ENCODE measurements at places on chromosomes 11 and 22.
A peak's percentile ranks its signal among the peaks of the same experiment; 100 is the strongest.

DNA sequence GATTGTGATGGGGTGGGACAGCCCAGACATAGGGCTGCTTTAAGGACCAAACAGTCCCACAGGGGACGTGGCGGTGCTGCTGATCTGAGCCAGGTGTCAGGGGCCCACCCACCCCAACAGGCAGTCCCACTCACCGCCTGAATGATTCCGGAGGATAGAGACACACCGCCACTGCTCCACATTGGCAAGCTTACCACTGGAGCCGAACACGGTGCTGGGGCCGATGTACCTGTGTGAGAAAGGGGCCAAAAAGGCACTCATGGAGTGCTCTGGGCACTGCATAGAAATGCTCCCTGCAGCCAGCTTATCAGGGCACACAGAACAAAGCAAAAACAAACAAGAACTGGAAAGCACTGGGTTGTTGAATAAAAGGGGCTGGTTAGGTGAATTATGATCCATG is 25.9 kb downstream of the HIRA start:
- no peak for DNase-seq

DNA sequence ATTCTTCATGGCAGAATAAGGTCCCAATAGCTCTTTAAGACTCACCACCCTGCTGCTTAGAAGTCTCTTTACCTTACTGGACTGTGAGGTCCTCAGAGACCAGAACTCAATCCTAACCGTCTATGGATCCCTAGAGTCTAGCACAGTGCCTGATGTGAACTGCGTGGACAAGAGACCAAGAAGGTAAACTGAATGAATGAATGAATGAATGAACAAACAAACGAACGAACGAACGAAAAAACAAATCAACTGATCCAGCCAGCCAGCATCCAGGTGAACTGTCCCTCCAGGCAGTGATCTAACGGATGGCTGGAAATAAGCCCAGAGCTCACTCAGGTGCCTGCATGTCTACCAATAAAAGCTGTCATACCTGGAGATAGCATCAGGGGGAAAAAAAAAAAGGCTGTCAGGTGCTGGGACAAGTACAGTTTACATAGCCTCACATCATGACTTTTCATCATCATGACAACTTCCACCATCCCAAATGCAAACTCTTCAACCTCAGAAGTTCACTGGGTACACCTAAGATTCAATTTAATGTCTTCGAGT is 59.8 kb downstream of the PACSIN2 start:
- no peak for DNase-seq

DNA sequence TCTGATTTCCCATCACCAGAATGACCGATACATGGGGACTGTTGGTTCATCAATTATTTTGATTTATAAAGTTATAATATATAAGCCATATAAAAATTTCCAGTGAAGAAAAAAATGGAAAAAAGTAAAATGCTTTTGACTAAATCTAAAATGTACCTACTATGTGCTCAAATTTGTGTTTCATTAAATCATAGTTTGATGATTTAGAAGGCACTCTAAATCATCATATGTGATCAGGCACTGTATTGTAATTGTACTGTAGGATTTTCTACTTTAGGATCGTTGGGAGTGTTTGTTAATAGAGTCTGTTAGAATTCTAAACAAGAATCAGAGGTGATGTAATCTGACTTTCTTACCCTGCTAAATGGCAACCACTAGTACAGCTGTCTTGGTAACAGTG is 2.4 kb downstream of the LIN7C start:
- DNase-seq = no peak

GRCh38 chr22:30424534-30425326 is 838 bp upstream of the MTFP1 start:
- DNase-seq = no peak

GRCh38 chr11:77080643-77081210 is 14.0 kb downstream of the CAPN5 start:
- peak; percentile 39 for DNase-seq

DNA sequence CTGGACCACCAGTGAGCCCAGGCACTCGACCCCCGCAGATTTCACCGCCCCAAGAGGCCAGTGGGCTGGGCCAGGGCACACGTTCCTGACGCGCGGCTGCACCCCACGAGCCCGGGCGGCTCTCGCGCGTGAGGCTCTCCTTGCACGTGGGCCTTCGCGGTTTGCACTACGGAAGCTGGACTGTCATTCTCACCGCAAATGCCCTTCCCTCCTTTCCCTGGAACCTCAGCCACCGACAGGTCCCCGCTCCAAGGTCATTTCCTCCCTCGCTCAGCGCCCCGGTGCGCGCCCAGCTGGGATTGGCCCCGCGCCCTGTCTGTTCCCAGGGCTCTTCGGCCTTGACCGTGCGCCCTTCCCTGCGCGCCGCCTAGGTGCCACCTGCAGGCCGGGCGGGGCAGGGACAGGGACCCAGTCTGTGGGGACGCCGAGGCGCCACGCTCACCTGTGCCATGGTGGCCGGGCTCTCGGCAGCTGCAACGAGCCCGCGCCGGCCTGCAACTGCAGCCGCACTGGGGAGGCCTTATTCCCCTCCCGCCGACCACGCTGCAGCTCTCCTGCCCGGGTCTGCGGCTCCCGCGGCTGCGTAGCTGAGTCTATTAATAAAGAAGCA is 2.1 kb upstream of the CPT1A start:
- no peak for DNase-seq
